ENCODE measurements at places on chromosomes 7 and 10.

DNA sequence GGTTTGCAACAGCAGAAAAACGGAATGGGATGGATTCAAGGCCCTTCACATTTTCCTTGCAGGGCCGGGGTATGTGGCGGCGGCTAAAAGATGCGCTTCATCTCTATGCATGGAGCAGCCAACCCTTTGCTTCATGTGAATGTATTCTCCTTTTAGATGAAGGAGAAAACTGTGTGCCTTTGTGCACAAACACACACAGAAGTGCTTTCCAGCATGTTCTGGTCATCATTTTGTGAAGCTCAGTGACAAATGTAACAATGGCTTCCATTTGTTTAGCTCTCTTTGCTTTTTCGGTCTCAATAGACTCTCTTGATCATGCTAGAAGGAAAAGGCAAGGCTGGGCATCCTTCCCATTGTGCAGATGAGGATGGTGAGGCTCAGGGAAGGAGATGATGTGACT is 161.7 kb upstream of the MKI67 start:
- no peak for DNase-seq

DNA sequence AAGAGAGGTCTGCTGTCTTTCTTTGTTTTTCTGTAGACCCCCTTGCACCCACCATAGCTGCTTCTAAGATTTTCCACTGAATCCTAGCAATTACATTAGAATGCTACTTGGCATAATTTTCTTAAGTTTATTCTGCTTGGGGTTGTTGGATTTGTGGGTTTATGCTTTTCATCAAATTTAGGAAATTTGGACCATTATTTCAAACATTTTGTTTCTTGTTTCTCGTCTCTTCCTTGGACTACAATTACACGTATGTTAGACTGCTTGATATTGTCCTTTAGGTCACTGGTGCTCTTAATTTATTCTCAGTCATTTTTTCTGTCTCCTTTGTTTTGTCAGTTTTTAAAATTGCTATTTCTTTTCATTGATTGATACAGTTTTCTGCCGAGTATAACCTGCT is 65.8 kb downstream of the FANK1 start:
- DNase-seq = no peak

GRCh38 chr7:41156268-41156667 is 546.6 kb downstream of the INHBA start:
- no peak for DNase-seq

- no peak for DNase-seq
Measured at GRCh38 chr7:143382126-143382790, 1.1 kb downstream of the ZYX start.

- no peak for DNase-seq
Measured at GRCh38 chr10:6543431-6544005, 36.6 kb downstream of the PRKCQ start.

DNA sequence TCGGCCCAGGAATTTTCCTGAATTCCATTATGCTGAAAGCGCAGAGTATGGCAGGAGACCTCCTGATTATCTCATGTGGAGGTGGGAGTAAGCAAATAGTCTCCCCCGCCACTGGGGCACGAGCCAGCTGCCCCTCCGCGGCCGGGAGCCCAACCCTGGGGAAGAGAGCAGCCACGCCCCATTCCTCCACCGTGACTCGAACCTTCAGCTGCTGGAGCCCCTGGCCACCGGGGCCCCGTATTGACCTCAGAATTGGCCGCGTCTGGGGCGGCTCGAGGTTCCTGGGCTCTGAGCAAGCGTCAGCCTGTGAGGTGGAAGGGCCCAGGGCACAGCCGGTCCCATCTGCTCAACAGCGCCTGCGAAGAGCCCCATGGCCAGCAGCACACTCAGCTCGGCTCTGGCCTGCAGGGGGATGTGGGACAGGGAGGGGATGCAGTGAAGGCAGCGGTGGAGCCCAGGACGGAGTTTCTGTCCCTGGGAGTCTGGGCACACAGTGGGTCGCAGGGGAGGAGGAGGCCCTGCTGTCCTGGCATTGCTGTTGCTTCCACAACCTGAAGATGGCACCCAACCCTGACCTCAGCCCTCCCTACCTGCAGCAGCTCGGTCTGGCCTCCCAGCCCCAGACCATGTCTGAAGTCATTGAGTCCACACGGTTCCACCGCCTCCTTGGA is 97.8 kb downstream of the CHST15 start:
- peak; percentile 39 for DNase-seq

- DNase-seq = no peak
Measured at GRCh38 chr7:4814433-4814832, 39.0 kb downstream of the AP5Z1 start.

DNA sequence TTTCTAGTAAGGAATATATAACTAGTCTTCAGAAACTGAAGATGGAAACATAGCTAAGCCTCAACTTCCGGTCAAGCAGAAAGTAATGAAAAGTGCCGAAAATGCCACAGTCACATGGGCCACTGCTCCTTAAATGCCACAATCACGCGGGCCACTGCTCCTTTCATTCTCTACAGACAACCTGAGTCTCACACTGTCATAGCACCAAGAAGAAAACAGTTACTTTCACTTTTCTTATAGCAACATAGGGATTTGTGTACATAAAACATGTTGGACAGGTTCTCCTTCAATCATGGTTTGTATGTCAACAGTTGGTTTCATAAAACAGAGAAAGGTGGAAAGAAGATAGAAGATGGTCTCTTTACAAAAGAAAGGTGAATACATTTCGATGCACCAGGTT is 48.6 kb upstream of the NOBOX start:
- DNase-seq = no peak

DNA sequence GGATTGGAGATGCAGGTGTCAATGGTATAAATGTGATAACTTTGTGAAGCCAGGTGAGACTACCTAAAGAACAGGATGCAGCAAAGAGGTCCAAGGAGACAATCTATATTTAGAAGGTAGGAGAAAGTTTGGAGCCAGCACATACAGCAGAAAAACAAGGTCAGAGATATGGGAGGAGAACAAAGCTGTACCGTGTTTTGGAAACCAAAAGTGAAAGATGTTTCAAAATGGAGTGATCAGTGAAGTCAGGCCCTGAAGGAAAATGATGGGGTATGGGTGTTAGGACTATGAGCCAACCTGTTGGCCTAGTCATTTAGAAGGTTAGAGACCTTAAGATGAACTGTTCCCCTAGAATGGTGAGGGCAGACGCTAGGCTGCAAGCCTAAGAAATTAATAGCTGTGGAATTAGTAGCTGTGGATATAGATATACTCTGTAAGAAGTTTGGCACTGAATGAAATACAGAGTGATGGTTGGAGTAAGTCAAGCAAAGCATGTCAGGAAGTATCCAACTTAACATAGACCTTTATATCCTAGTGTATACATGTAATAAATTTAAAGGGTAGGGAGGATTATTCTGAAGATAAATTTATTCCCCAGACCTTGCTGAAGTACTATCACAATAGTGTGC is 149.8 kb upstream of the WNT16 start:
- no peak for DNase-seq

- DNase-seq = no peak
Measured at GRCh38 chr10:95663496-95663895, 7.0 kb upstream of the ALDH18A1 start.

DNA sequence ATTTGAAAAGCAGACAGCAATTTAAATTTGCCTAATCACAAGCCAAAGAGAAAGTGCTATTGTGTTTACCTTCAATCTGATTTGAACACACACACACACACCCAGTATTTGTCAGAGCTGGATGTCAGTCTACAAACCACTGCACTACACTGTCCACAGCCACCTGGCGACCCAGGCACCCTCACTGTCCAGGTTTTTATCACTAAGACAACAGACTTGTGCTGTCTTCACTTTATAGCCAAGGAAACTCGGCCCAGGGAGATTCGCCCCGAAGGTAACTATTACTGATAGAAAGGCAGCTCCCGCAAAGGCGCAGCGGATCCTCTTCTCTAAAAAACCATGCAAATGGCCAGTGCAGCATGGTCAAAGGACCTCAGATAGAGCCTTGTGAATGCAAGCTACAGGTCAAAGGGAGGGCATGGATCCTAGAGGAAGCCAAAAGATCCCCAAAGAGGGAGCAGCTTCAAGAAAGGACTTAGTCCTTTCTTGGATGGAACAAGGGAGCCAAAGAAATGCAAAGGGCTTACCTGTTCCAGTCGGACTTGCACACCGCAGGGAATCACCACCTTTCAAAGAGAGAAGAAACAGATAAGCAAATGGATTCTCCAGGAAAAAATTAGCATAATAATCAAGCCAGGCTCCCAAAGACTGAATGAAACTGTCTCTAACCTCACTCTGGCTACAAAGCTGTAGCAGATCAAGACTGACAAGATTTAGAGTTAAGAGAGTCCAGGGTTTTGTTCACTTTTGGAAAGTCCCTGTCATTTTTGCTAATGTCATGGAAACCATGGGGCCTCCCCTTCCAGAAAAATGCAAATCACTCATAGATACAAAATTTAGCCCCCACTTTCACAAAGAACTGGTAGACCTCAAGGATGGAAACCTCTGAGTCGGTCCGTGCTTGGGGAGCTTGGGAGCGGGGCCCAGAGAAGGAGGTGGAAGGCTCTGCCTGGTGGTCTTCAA is 101.1 kb downstream of the TNS3 start:
- no peak for DNase-seq

DNA sequence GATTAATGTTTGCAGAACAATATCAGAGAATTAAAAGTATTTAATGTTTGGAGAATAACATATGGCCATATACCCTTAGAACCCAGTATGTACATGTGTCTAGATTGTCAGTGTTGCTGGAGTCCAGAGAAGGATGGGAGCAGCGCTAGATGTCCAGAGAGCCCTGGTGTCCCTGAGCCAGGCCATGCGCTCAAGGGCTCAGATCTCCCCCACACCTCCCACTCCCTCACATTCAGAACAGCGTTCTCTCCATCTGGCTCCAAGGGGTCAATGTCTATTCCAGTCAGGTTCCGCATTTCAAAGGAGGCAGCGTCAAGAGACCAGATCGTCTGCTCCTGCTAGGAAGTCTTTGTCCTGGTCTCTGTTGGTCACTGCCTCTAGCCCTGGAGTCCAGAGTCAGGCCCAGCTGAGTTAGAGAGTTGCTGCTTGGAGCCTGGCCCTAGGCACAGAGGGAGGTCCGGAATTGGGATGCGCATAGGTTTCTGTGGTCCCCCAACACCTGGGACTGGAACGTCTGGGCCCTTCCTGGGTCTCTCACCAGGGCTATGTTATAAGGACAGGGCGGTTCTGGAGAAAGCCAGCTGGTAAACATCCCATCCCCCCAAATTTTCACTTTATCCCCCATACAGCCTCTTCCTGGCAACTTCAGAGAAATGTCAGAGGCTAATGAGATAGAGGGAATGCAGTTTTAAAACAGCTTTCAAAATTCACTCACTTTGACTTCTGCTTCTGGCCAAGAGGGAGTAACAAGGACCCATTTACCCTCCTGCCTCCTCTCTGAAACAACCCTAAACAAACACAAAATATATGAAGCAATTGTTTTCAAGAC is 6.5 kb upstream of the WDR86 start:
- no peak for DNase-seq

DNA sequence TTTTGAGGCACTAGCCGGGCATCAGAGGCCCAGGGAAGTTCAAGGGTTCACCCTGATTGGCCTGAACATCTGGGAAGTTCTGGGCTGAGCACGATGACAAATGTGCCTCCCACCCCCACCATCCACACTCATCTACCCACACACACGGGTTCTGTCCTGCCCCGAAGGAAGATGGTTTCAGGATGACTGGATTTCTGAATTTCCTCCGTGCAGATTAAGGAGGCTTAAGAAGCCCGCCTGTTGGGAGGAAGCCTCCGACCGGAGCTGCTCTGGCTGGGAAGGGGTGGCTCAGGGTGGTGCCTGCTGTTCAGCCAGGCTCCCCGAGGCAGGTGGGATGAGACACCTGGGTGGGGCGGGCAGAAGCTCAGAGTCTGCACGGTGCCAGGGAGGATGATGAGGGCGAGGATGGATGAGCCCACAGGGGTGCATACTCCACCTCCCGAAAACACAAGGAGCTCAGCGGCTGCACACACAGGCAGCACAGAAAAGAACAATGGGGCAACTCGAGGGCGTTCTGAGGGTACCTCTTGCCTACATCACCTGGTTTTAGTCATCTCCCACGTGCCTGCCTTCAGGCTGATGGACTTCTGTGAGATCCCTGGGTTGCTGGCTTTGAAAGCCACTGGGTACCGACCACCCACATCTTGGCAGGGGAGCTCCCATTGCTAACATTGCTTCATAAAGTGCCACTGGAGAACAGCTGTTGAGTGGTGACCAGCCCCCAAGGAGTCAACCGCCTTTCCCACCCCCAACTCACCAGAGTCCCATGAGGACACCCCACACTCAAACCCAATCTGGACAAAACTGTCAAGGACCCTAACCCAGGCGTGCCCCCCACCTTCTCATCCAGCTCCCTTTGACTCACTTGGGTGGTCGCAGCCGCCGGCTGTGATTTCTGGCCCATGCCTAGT is 41.2 kb downstream of the CALML3 start:
- peak; percentile 70 for DNase-seq

DNA sequence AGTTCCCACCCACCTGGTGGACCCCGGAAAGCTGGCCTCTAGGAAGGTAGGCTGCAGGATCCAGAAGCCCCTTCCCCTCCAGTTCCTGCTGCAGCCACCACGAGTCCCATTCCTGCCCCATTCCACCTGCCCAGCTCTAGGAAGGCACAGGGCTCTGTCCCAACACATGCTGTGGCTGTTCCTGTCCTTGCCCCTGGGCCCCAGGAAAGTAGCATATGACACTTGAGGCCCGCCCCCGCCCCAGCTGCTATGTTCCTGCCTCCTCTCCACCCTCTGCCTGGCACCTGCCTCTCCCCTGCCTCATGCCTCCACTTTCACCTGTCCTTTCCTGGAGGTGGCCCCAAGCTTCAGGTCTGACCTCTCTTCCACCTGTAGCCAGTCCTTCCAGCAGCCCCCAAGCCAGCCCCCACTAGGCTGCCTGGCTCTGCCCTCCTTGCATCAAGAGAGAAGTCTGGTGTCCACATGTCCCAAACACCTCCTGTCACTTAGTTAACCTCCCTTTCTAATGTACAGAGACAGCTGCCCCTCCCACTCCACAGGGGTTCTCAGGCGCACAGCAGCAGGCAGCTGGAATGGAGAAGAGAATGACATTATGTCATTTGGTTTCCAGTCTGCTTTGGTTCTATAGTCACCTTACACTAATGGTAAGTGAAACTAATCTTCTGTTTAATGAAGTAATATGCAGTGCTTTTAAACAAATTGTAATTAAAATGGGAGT is 22.7 kb downstream of the YKT6 start:
- DNase-seq = no peak

- no peak for DNase-seq
Measured at GRCh38 chr7:30448461-30449189, 30.0 kb downstream of the NOD1 start.

- DNase-seq = no peak
Measured at GRCh38 chr7:89661876-89662275, 492.4 kb upstream of the STEAP1 start.

DNA sequence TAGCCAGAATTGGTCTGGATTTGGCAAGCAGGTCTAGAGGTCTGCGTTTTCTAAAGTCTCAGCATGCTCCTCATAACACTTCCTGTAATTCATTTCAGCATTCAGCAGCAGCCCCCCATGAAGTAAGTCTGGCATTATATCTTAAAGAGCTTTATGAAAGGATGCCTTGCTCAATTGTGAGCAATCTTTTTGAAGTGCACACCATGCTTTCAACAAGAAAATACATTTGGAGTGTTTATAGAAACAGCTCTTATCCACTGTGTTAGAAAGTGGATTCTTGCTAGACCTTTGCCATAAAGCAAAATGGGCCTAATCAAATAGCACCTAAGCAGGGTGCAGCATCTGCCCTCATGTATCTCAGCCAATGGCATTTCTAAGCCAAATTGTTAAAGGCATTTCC is 378.0 kb upstream of the AKR1E2 start:
- DNase-seq = no peak
